ENCODE measurements at places on chromosomes 12 and 14.

- DNase-seq: no peak
- H3K4me3 ChIP-seq: no peak overlapping the region
- no peaks in the 10 kb centered on the region for H3K4me1 ChIP-seq
- peak overlapping the region; percentile 24 for H3K27ac ChIP-seq
Observed at GRCh38 chr12:132366341-132366861, 37.0 kb upstream of the GALNT9 start.

DNA sequence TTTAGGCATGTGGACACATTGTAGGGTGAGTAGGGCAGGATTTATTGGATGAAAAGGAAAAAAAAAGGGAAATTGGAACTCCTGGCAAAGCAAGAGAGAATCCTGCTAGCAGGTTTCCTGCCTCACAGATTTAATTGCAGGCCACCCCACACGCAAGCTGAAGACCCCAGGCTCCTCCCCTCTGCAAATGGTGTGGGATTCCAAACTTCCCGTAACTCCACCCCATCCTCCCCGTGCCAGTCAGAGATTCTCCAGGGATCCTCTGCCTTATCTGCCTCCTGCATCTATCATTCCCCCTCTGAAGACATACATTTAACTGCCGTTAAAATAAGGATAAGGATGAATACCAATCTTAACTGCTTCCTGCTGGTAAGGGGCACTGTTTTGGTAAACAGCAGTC is 249.8 kb upstream of the GARIN2 start:
- no peaks in the 10 kb centered on the region for H3K4me1 ChIP-seq
- H3K27ac ChIP-seq: no peak overlapping the region
- H3K36me3 ChIP-seq: peaks cover 4% of the 10 kb centered on the region
- no peaks in the 10 kb centered on the region for H3K27me3 ChIP-seq

GRCh38 chr14:35944847-35945246 is 118.7 kb downstream of the BRMS1L start:
- no peak for DNase-seq
- no peaks in the 10 kb centered on the region for H3K27me3 ChIP-seq
- no peaks in the 10 kb centered on the region for H3K4me1 ChIP-seq

- no peak for DNase-seq
- H3K36me3 ChIP-seq: peaks cover 21% of the 10 kb centered on the region
- no peak overlapping the region for H3K27ac ChIP-seq
- no peaks in the 10 kb centered on the region for H3K4me1 ChIP-seq
Observed at GRCh38 chr12:109084425-109084824, 8.8 kb downstream of the ALKBH2 start.

DNA sequence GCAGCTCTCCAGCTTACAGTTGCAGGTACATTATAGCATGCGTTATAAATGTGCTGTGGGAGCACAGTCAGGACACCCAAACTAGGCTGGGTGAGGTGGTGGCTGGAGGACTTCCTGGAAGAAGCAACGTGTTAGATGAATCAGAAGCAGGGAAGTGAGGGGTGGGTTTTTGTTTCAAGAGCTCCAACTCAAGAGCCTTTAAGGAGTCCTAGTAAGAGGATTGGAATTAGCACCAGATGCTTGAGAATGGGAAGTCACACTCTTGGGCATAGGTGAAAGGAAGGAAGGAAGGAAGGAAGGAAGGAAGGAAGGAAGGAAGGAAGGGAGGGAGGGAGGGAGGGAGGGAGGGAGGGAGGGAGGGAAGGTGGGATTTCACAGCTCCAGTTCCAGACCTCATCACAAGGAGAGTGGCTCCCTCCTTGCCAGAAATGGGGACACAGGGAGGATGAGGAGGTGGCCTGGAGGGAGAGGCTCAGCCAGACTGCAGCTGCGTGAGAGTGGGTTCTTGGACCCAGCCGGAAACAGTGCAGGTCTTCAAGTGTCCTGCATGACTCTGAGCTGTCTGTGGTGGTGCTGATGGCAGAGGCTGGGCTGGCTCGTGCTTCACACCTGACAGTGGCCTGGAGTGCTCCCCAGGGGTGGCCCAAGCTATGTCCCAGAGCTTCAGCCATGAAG is 115.7 kb upstream of the GSC start:
- H3K27ac ChIP-seq: no peak overlapping the region
- peaks cover 34% of the 10 kb centered on the region for H3K27me3 ChIP-seq
- DNase-seq: no peak
- H3K36me3 ChIP-seq: no peaks in the 10 kb centered on the region
- peaks cover 4% of the 10 kb centered on the region for H3K4me1 ChIP-seq
- H3K4me3 ChIP-seq: no peak overlapping the region

DNA sequence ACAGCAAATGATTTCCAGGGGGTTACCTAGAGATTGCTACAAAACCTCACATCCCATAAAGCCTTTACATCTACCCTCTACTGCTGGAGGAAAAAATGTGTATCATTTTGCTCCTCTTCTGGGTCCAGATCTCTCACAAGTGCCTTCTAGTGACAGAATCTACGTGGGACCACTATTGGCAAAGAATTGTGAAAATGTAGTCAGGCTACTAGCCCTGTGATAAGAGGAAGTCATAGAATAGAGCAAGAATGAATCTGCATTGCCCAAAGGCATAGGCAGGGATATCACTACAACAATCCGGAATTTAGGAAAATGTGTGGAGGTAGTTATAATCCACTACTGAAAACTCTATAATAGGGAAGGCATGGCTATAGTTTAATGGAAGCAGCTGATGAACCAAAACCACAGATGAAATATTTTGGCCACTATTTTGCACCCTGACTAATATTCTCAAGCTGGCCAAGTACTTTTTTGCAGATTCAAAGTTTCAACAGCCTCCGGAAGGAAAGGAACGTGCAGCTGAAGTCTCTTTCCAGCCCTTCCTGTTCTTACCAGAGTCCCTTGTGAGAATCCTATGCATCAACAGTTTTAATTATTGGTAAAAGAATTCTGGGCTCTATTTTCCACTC is 176.8 kb downstream of the PHLDA1 start:
- H3K4me1 ChIP-seq: no peaks in the 10 kb centered on the region
- H3K4me3 ChIP-seq: no peak overlapping the region
- no peaks in the 10 kb centered on the region for H3K36me3 ChIP-seq
- H3K27me3 ChIP-seq: peaks cover 22% of the 10 kb centered on the region
- no peak overlapping the region for H3K27ac ChIP-seq

GRCh38 chr14:56900726-56901125 is 90.4 kb upstream of the OTX2 start:
- DNase-seq: no peak
- no peaks in the 10 kb centered on the region for H3K27me3 ChIP-seq
- no peak overlapping the region for H3K27ac ChIP-seq
- H3K4me1 ChIP-seq: no peaks in the 10 kb centered on the region
- no peak overlapping the region for H3K4me3 ChIP-seq
- no peaks in the 10 kb centered on the region for H3K36me3 ChIP-seq

GRCh38 chr12:26120561-26121274 is 4.1 kb downstream of the BHLHE41 start:
- H3K4me1 ChIP-seq: peaks cover 21% of the 10 kb centered on the region
- no peaks in the 10 kb centered on the region for H3K36me3 ChIP-seq
- no peak overlapping the region for H3K4me3 ChIP-seq
- H3K27me3 ChIP-seq: peaks cover 75% of the 10 kb centered on the region
- no peak for DNase-seq

DNA sequence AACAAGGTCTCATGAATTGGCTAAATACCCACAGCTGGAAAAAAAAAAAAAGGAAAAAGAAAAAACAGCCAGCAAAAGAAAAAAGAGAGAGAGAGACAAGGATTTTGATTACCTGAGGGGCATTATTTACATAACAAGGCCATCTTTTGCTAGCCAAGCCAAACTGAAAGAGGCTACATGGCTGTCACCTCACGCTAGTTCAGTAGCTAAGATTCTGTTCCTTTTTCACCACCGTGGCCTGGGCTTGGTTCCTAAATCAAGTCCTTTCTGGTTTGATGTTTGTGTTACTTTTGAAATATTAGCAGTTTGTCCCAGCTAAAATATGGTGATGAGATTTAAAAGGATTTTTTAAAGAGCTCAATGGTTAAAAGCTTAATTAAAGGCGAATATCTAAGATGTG is 2.0 kb upstream of the SDS start:
- no peak overlapping the region for H3K4me3 ChIP-seq
- no peaks in the 10 kb centered on the region for H3K4me1 ChIP-seq
- H3K27me3 ChIP-seq: peaks cover 38% of the 10 kb centered on the region
- no peak overlapping the region for H3K27ac ChIP-seq
